Stimulated activated CD4-positive, alpha-beta T cell treated with anti-CD3 and anti-CD28 coated beads, Interleukin-4, amount 100 ng/mL, for 1 hour (primary cell): ENCODE measurements at places on chromosomes 7 and 10.

DNA sequence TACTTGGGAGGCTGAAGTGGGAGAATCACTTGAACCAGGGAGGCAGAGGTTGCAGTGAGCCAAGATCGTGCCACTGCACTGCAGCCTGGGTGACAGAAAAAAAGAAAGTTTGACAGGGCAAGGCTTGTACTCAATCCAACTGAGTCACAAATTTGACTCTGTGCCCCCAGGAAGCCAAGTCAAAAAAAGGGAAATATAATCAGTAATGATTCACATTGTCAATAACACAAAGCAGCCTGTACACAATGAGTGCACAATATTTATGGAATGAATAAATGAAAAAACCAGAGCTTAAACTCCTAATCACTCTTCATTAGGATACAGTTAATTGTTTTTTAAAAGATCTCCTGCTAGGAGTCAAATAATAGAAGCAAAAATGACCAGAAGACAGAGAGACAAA, 6.4 kb downstream of the NAPEPLD start:
- no peak for DNase-seq

GRCh38 chr7:29500719-29501118, 62.9 kb upstream of the PRR15 start:
- DNase-seq: no peak

- DNase-seq: no peak
Observed at GRCh38 chr10:88657901-88658300, 6.3 kb upstream of the LIPF start.

DNA sequence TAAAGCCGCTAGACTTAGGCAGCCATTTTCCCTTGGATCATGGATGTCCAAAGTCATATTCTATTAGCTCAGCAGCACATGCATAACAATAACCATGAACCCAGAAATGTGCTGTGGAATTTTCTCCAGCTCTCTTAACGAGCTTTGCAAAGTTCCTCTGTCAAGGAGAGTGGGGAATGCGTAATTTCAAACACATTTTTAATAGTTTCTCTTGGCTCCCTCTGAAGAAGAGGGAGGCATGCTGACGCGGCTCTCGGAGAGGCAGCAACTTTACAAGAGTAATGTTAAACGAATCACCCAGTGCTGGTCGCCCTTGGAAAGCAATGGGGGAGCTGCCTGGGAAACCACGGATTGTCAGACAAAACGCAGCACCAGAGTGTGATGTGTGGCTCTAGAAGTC, 114.8 kb downstream of the RAB18 start:
- no peak for DNase-seq

GRCh38 chr7:38181111-38181510, 3.1 kb downstream of the STARD3NL start:
- no peak for DNase-seq

DNA sequence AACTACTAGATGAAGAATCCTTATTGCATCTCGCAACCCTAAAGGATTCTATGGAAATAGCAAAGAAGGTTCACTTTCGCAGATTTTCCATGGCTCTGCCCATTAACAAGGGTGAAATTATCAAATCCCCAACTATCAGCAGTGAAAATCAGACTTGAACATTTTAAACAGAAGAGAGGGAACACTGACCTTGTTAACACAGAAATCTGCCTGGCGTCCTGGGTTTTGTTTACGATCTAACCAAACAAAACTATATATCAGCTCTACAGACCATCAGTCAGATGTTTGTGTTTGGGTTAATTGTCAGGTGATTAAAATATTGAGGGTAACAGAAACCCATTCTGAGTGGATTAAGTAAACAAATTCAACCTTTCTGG, 1.9 kb downstream of the CTTNBP2 start:
- no peak for DNase-seq

DNA sequence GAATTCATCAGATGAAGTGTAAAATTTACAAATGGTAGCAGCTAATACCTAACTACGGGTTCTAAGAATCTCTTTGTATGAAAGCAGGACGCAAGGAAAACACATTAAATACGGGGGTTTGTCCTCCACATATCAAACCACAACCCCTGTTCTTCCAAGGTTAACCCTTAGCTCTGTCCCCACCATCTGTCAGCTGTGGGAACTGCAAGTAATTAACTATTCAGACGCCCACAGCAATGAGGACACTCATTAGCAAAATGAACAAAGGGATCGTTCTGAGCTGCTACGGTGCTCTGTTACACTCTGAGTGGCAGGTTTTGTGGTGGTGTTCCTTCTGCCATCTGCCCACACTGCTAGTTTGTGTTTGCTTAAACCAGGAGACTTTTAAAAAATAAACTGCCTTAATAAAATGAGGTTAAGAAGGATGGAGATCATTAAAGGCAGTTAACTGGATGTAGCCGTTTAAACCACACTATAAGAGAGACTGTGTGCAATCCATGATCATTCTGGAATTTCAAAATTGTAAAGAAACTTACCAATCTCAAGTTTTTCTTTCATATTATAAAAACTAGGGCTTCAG, 51.4 kb downstream of the C10orf67 start:
- DNase-seq: peak; percentile 20

- no peak for DNase-seq
Observed at GRCh38 chr10:19832699-19833098, 16.5 kb downstream of the PLXDC2 start.

DNA sequence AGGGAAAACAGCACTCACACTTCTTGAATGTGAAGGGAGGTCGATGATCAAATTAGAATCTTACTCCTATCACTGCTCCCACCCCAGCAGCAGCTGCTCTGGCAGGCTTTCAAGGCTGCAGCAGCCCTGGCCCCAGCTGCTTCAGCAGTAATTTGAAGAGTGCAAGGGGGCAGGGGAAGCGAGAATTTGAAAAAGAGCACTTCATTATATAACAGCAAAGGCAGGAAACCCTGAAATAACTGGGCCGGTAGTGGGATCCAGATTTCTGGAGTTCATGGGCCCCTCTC, 44.9 kb downstream of the MYPN start:
- no peak for DNase-seq

GRCh38 chr10:101886521-101887312, 43.1 kb upstream of the KCNIP2 start:
- no peak for DNase-seq

DNA sequence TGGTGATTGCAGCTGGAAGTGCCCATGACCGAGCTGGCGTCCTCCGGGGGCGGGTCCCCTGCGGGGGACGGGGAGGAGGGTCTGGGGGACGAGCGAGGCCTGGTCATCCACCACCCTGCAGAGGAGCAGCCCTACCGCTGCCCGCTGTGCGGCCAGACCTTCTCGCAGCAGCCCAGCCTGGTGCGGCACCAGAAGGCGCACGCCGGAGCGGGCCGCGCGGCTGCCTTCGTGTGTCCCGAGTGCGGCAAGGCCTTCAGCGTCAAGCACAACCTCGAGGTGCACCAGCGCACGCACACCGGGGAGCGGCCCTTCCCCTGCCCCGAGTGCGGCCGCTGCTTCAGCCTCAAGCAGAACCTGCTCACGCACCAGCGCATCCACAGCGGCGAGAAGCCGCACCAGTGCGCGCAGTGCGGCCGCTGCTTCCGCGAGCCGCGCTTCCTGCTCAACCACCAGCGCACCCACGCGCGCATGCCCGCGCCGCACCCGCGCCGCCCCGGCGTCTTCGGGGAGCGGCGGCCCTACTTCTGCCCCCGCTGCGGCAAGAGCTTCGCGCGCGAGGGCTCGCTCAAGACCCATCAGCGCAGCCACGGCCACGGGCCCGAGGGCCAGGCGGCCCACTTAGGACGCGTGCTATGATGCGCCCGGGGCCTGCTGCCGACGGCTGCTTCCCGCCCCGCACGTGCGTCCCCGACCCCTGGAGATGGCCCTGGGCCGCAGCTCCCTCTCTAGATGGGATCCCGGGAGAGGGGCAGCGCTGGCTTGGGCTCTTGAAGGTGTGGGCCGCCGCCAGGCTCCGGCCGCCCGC, 28.7 kb downstream of the ZNF775 start:
- no peak for DNase-seq

- DNase-seq: no peak
Observed at GRCh38 chr10:70380350-70381135, 1.9 kb downstream of the LRRC20 start.

- DNase-seq: no peak
Observed at GRCh38 chr7:140060788-140061606, 1.8 kb downstream of the PARP12 start.

DNA sequence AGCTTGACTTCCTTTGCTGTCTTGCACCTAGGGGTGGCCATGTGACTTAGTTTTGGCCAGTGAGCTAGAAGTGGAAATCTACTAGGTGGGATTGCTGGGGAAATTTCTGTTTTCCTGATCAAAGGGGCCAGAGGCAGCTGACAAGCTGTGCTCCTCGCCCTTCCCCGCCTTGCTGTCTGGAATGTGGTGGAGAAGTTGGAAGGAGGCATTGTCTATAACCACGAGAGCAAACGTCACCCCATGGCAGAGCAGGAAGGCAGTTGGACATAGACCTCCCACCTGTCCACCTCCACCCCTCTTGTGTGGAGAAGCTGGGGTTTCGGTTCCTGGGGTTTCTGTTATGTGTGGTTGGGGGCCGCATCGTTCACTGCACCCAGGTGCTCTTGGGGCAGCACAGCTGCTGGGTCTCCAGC, 7.3 kb downstream of the SFRP5 start:
- DNase-seq: no peak

DNA sequence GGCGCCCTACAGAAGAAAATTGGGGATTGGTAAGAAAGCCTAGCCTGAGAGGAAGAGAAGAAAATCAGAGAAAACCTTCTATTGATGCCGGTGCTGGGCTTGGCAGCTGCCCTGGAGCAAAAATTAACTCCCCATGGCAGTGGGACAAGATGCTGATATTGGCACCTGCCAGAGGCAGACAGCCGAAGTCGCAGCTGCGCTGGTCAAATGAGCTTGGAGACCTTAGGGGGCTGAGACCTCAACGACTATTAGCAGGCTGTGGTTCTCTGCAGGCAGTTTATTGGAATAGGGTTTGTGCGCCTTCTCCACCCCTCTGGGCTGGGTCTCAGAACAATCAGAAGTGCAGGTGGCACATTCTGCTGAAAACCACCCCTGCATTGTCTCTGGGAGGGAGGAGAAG, 213.7 kb downstream of the GFRA1 start:
- DNase-seq: no peak

DNA sequence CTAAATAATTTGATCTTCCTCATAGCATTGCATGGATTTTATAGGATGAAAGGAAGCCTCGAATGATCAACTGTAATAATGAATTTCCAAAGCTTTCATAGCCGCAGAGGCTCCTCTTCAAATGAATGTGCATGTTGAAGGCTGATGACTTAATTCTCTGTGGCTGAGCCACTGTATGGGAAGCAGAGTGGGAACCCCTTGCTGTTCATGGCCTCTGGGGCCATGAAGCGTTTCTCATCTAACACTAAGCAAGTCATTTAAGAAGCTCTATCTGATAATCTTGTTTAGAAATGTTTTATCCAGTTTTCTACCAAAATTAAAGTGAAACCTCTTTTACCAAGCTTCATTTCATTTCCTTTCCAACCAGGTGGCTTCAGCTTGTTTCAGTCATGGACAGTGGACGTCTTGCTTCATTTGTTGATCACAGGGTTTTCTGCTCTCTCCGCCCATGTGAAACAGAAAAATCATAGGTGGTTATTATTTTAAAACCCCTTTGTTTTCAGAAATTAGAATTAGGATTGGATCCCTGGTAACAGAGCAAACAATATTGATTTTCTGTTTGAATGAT, 10.3 kb upstream of the ADARB2 start:
- DNase-seq: no peak

GRCh38 chr7:88789480-88790064, 6.0 kb downstream of the TEX47 start:
- DNase-seq: no peak

GRCh38 chr10:70466951-70467350, 11.6 kb upstream of the PALD1 start:
- no peak for DNase-seq

DNA sequence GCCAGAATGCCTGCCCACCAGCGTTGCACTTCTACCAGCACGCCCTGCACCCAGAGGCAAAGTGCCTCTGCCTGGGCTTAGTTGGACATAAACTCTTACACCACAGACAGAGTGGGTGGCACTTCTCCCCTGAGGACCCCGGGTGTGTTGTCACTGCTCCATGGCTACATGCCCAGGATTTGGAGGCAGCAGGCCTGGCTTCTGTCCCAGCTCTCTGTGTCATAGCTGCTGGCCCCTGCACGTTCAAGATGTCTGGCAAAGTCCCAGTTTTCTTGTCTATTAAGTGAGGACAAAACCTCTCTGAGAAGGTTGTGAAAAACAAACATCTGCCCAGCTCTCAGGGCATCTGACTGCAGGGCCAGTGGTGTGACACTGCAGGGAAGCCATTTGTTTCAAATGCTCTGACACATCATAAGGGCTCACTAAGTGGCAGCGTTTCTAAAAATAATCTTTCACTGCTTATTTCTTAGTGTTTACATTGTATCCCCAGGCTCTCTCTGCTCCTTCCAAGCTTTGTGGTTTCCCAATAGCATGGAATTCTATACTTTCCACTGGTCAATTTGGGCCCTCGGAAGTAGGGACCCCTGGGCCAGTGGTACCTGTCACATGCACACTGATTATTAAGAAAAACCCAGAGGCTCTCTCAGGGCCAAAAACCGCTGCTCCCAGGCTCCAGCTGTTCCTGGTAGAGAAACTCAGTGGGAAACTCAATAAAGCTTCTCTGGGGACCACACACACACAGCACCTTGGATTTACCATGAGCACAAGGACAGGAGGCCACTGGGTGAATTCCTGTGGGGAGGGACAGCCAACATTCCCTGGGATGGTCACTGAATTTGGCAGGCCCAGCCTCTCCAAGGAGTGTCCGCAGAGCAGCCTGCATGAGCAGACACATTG, 86.2 kb upstream of the ANLN start:
- no peak for DNase-seq

DNA sequence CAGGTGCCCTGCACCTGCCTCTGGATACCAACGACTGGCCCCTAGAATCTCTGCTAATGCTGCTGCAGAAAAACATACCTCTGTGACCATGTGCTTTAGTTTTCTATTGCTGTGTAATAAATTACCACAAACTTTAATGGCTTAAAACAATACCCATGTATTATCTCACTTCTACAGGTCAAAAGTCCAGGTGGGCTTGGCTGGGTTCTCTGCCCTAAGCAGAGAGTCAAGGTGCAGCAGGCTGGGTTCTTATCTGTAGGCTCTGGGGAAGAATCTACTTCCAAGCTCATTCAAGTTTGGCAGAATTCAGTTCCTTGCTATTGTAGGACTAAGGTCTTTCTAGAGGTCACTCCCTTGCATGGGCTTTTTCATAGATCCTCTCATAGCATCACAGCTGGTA, 52.3 kb downstream of the CCDC71L start:
- DNase-seq: no peak

DNA sequence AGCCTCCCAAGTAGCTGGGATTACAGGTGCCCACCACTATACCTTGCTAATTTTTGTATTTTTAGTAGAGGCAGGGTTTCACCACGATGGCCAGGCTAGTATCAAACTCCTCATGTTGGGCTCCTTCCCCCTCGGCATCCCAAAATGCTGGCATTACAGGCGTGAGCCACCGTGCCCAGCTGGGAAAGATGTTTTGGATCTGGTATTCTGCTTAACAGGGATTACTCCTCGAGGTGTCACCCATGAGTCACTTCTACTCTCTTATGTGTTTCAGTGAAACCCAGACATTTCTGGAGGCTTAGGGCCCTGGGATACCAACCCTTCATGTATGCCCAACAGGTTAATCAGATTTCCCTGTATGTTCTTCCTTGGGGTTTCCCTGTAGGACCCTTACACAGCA, 11.8 kb upstream of the OPN4 start:
- no peak for DNase-seq

- DNase-seq: no peak
Observed at GRCh38 chr10:127344346-127344745, 148.0 kb upstream of the INSYN2A start.

- DNase-seq: no peak
Observed at GRCh38 chr10:95388539-95388938, 97.7 kb upstream of the PDLIM1 start.
